ENCODE measurements at places on chromosomes 5 and 9. TPM values are rescaled to one million over a fixed set of nuclear protein-coding genes. Genes with fewer than 3 reads are reported as not detected.

DNA sequence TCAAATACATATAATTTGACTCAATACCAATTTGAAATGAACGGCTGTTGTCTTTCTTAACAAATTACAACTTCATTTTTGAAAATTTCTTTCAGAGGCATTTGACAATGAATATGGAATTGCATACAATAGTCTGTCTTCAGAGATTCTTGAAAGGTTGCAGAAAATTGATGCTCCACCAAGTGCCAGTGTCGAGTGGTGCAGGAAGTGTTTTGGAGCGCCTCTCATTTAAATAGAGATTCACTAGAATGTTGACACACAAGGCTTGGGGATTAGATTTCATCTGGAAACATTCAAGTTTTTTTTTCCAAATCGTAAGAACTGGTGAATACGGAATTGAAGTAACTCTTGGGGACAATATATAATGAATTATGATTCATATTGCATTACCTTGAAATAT lies 8.1 kb downstream of the RPS6 start:
- DNase-seq: no peak

GRCh38 chr9:108889649-108890067 lies 27.6 kb downstream of the ACTL7A start:
- DNase-seq: no peak

DNA sequence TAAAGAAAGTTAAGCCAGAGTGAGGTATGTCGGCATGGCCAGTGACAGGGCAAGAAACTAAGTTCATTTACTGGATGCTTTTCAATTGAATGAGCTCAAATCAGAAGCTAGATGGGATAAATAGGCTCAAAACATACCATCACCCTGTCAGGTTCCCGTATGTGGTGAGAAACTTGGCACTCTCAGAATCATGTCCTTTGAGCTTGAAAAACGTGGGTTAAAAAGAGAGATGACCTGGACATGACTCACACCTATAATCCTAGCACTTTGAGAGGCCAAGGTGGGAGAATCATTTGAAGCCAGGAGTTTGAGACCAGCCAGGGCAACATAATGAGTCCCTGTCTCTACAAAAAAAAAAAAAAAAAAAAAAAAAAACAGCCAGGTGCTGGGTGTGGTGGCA lies 121.7 kb upstream of the RGMB start:
- no peak for DNase-seq

DNA sequence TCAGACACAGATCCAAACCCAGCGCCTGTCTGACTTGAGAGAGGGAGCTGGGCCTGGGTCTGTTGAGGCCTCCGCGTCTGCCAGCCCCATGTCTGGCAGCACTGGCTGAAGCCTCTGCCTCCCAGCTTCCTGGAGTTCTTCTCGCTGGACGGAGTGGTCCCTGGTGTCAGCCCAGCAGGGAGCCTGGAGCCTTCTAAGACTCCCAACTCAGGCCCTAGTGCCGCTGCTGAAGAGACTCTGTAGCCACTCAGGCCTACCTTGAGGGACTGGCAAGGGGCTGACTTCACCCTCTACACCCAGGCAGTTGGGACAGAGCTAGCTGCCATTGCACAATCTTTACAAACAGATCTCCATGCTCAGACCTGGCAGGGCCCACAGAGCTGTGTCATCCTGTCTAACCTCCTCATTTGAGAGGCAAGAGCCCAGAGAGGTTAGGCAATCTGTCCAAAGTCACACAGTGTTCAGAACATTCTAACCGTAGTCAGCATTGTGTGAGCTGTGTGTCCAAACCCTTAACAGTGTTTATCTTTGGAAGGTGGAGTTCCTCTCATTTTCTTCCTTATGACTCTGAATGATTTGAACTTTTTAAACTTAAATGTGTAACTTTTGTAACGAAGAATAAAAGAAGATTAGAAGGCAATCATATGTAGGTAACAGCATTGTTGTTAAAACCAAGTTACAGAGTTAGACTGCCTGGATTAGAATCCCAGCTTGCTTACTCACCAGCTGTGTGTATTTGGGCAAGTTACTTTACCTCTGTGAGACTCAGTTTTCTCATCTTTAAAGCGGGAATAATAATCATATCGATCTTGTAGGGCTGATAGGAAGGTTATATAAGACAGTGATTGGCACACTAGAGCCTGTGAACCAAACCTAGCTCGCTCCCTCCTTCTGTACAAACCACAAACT lies 4.6 kb upstream of the DUSP1 start:
- DNase-seq: no peak

DNA sequence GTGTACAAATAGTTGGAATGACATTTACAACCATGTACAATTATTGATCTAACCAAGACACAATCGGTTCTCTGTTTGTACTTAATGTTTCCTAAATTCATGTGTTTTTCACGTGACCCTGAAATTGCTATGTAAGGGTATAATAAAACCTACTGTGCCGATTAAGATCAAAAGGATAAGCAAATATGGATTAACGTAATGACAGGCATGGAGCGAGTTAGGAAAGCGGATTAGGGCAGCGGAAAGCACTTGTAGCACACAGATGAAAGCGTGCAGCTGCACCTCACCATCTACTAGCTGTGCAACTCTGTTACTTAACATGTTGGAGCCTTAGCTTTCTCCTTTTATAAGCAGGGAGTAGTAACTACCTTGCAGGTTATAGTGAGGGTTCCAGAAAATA lies 38.3 kb upstream of the ZFYVE16 start:
- no peak for DNase-seq

GRCh38 chr9:105138306-105138801 lies 106.1 kb upstream of the SLC44A1 start:
- DNase-seq: no peak

- DNase-seq: no peak
Observed at GRCh38 chr9:122337556-122337929, 33.3 kb upstream of the PTGS1 start.

- DNase-seq: no peak
Observed at GRCh38 chr5:143554918-143555477, 151.5 kb upstream of the NR3C1 start.

GRCh38 chr5:8961956-8962355 lies 583.9 kb downstream of the SEMA5A start:
- DNase-seq: no peak

DNA sequence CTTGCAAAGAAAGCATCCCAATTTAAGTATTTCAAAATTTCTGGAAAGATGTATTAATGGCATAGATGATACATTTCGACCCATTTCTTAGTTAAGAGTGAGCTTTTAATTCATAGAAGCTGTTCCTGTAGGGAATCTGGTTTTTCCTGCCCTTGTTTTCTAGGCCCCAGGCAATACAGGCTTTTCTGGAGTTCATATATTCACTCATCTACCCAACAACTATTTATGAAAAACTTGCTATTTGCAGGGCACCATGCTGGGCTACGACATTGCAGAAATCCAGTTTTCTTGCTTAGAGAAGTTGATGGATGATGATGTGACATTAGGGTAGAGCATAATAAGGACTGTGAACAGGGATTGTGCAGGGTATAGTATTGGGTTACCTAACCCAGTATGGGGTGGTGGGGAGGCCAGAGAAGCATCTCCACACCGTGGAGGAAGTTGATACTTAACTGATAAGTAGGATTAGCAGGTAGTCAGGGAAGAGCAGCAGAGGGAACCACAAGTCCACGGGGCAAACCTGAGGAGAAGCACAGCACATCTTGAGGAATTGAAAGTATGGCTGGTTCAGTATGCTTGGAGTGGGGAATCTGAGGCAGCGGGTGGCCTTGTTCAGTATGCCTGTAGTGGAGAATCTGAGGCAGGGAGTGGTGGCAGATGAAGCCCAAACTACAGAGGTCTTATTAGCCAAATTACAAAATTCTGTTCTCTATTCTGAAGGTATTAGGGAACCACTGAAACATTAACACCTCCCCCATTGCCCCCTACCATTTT lies 247.5 kb downstream of the ARRDC3 start:
- DNase-seq: no peak

- no peak for DNase-seq
Observed at GRCh38 chr9:18238752-18239447, 235.1 kb upstream of the ADAMTSL1 start.

GRCh38 chr9:130975932-130976841 lies 32.8 kb upstream of the LAMC3 start:
- no peak for DNase-seq

DNA sequence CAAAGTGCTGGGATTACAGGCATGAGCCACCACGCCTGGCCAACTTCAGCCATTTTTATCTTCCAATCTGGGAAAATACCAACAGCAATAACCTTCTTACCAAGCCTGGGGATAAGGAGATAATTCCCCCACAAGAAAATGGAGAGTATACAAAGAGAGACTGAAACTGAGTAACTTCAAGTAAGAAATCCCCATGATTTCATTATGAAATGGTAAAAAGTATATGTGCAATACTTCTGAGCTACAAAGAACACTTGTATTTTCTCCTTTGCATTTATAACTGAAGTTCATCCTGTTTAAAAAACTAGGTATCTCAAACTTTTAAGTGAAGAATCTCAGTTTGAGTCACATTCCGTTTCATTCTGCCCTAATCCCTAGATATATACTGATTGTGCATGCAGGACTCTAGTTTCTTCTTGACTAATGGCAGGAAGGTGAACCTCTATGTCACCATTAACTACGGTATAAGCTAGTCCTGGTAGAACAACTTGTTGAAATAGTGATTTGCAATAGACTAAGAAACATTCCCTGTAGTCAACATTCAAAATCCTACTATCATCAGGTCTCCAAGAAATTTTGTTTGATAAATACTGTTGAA lies 2071.4 kb downstream of the MAT2B start:
- DNase-seq: no peak

DNA sequence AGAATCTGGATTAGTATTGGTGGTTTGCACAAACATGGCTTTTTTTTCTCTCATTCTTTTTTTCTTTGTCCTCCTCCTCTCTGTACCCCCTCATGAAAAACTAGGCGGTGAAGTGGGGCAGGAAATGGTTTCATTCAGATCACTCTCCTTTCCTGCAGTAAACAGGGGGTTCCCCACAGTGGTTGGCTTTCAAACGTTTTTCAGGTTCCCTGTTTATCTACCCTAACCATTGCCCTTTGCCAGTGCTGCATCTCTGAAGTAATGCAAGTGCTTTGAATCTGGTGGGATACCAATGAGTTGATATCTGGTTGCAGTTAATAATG lies 29.8 kb downstream of the NR4A3 start:
- peak; percentile 41 for DNase-seq

GRCh38 chr5:19777363-19777762 lies 210.6 kb downstream of the CDH18 start:
- no peak for DNase-seq

DNA sequence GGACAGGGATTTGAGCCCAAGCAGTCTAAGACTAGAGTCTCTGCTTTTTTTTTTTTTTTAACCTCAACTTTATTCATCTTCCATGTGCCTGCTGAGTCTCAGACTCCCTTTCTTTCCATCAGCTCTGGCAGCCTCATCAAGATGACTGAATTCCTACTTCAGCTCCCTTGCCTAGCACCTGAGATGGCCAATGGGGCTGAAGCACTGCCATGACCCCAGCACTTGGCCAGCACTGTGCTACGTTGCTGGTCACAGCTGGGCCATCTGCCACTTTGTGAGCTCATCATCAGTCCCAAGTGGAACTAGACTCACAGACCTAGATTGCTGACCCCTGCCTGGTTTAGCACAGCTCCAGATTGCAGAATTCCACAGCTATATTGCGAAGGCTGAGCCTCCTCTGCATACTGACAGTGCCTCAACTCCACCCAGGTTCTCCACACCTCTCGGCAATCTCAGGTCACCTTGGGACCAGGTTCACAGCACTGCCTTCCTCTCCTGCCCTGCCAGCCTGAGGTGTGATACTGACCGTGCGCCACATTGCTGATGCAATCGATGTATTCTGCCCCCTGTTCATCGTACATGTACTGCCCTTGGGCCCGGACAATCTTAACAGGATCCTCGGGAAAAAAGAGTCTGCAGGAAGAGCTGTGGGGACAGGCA lies 1.6 kb downstream of the PHYKPL start:
- no peak for DNase-seq

GRCh38 chr9:116087751-116088194 lies 65.8 kb upstream of the PAPPA start:
- DNase-seq: no peak

- no peak for DNase-seq
Observed at GRCh38 chr5:143665866-143666265, 146.1 kb upstream of the HMHB1 start.

- peak; percentile 16 for DNase-seq
Observed at GRCh38 chr9:75088646-75089372, 495 bp downstream of the OSTF1 start.

- no peak for DNase-seq
Observed at GRCh38 chr5:39001683-39002082, 72.5 kb downstream of the RICTOR start.

- DNase-seq: no peak
Observed at GRCh38 chr9:135209136-135209535, 121.7 kb downstream of the OLFM1 start.

GRCh38 chr9:122657527-122657926 lies at the start of gene OR1B1:
OR1B1 (minus strand) TSS chr9:122657627.
- DNase-seq: no peak

DNA sequence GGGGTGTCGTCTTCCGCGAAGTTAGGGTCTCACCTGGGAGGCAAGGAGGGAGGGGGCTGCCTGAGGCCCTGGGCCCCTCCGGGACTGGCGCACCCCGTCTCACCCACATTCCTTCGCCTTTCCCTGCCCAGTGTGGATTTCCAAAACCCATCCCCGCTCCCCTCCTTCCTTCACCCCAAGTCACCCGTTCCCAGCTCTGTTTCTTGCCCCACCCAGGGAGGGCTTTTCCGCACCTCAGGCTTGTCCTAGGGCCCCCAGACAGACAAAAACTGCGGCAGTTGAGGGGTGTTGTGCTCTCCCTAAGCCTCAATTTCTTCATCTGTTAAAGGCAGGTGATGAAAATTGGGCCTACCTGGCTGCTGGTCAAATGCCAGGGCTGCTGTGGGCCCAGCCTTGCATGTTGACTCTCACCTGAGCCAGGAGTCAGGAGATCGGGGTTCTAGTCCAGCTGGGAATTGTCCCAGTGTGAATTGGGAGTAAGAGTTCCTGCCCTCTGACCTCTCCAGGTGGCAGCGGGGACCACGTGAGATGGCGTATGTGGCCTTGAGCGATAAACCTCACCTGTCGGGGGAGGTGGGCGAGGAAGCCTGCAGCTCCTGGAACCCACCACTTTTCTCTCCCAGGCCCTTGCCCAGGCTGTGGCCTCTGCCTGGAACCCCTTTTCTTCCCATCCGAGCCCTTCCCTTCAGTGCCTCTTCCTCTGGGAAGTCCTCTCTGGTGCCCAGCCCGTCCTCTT lies 143.4 kb upstream of the IER5L start:
- no peak for DNase-seq

- no peak for DNase-seq
Observed at GRCh38 chr5:127417528-127417927, 99.9 kb upstream of the PRRC1 start.

The EEIG1 gene
- total RNA-seq: 77.2 TPM

The SLC31A1 gene
- 16.7 TPM for total RNA-seq

The PTGS1 gene
- total RNA-seq: 0.62 TPM

The RNF224 gene
- not detected for total RNA-seq

The SV2C gene
- not detected for total RNA-seq

The HSD17B3 gene
- total RNA-seq: not detected

The ITGA1 gene
- 9.9 TPM for total RNA-seq

The OR13J1 gene
- not detected for total RNA-seq

Data from activated naive CD8-positive, alpha-beta T cell treated with anti-CD3 and anti-CD28 coated beads for 36 hours (primary cell).